ENCODE measurements at places on chromosomes 7 and 10.
A peak's percentile ranks its signal among the peaks of the same experiment; 100 is the strongest.

DNA sequence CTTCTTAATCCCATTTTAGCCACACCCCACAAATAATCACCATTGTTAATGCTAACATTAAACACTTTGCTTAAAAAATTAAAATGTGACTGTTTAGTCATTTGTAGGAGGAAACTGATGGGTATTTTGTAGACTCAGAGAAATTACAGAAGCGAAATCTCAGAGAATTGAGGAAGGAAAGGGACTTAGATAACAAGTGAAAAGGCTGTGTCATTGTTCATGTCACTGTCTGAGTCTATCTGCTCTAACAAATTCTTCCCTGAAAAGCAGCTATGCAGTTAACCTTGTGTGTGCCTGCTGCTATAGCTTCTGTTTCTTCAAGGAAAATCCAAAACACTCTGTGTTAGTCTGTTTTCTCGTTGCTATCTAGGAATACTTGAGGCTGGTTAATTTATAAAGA is 40.9 kb upstream of the PLXDC2 start:
- DNase-seq, result no peak

GRCh38 chr7:149500910-149501309 is 3.3 kb upstream of the ZNF746 start:
- DNase-seq, result no peak

DNA sequence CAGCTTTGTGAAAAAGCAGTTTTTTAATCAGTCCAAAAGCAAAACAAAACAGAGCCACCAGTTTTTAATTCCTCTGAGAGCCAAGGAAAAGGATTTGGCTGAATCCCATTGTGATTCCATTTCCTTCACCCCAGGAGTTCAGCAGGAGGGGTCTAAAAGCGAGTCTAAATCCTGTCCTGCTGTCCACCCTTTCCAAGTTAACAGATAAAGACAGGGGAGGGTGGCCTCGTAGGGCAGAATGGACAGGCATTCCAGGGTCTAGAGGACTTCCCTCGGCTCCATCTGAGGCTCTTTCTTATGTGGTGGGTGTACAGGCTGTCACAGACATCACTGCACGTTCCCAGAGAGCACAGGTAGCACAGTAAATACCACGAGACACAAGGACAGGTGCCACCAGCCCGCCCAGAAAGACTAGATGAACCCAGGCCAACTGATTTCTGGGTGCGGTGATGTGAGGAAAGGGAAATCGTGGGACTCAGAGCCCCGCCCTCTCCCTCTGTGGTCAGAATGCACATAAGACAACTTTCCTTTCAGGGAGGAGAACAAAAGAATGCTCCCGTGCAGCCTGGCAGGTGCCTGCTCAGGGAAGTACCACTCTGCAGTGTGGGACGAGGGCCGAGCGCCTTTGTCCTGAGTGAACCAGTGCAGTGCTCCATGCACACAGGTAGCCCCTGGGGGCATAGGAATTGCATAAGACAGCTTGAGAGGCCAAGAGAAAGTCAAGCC is 119.7 kb downstream of the ABLIM1 start:
- no peak for DNase-seq

- peak; percentile 94 for DNase-seq
Measured at GRCh38 chr10:121927841-121928527, at the start of gene ATE1. TSS of gene ATE1 (minus strand) at chr10:121928031. CDS start at chr10:121927949, 82 bp downstream.

- DNase-seq, result peak; percentile 47
Measured at GRCh38 chr10:27388761-27389399, 115.2 kb upstream of the RAB18 start.

DNA sequence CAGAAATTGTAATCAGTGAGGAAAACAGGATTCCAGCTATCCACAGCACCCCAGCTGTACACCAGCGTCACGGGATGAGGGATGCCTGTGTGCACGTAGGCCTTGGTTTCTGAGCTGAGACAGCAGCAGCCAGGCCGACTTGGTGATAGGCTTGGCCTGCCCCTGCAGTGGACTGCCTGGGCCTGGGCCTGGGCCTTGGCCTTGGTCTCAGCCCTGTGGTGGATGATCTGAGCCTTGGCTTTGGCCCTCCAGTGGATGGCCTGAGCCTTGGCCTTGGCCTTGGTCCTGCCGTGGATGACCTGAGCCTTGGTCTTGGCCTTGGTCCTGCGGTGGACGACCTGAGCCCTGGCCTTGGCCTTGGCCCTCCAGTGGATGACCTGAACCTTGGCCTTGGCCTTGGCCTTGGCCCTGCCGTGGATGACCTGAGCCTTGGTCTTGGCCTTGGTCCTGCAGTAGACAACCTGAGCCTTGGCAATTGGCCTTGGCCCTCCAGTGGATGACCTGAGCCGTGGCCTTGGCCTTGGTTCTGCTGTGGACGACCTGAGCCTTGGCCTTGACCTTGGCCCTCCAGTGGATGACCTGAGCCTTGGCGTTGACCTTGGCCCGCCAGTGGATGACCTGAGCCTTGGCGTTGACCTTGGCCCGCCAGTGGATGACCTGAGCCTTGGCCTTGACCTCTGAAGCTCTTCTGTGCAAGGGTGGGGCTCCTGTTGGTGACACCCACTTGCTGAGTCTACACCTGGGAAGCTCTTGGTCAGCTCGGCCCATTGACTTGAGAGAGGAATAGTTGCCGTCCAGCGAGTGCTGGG is 93.8 kb downstream of the CUX1 start:
- no peak for DNase-seq

DNA sequence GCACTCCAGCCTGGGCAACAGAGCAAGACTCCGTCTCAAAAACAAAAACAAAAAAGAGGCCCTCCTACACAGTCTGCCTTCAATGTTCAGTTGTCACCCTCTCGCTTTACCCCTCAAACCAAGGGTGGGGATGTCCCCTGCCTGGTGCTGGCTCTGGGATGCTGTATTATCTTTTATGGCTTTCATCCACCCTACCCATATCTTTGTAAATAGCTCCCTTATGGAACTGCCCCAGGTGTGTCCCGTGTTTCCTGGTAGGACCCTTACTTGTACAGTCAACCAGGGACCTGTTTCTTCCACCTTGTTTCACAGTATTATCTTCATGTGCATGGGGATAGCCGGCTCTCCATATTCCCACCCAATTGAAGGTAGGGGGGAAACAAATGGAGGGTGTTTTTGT is 15.7 kb upstream of the LAMB1 start:
- DNase-seq, result no peak

GRCh38 chr7:113804475-113805095 is 114.2 kb downstream of the PPP1R3A start:
- no peak for DNase-seq

DNA sequence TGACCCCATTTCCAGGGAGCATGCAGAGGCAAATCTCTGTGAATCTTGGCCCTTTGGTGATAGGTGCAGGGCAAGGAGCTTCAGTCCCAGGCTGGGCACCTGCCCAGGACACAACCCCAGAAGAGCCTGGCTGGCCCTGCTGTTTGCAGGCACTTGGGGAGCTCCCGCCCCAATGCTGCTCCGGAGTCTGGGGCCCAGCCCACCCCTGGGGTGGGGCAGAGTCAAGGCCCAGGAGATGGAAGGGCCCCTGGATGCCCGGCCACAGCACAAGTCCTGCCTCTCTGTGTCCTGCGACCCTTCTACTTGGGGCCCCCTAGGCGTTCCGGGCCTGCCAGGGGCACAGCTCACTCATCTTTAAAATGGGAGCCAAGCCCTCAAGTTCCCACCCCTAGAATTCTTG is 24.7 kb downstream of the PDGFA start:
- no peak for DNase-seq

DNA sequence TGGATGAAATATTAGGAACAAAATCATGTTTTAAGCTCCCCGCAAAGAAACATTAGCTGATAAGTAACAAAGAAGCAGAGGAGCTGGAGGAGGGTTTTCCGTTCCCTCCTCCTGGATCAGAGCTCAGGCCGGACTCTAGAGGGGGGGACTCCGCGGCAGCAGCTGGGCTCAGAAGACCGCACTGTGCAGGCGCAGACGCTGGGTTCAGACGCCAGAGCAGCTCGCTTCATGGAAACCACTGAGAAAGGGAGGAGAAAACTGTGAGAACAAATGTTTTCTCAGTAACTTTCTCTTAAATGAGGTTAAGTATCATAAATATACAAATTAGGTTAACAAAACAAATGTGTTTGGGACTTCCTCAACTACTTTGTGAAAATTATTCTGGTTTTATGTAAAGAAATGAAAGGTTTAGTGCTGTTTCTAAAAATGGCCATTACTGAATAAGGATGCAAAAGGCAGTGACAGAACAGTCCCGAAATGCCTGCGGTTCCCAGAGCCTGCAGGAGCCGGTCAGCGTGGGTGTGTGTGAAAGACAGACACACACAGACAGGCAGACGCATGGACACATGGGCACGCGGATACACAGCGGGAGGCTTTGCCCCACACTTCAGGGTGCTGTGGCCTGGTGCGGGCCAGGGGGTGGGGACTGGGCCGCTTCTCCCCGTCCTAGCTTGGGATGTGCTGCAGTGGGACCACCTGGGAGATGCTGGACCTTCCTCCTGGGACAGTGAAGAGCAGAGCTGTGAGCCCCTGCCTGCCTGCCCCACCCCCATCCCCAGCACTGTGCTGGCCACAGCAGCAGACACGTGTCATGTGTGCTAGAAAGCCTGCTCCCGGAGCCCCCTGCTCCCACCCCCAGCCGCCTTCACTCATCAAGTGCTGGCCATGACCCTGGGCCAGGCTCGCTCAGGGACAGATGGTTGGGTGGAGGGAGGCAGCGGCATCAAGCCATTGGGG is 20.3 kb upstream of the ADGRA1 start:
- DNase-seq, result no peak

DNA sequence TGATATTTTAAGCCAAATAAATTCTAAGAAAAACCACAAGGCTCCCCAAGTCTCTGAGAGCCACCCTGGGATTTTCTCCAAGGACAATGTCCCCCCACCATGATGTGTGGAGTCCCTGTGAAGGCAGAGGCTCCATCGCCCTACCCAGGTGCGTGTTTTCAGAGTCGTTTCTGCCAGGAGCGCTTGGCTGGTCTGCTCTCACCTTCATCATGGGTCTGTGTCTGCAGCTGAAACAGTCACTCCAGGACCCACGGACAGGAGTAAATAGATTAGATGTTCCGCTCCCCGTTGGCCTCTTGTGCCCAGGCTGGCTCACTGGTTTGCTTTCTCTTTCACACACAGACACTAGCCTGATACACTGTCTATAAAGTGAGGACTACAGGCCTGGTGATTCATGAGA is 217.5 kb downstream of the SFMBT2 start:
- DNase-seq, result no peak

DNA sequence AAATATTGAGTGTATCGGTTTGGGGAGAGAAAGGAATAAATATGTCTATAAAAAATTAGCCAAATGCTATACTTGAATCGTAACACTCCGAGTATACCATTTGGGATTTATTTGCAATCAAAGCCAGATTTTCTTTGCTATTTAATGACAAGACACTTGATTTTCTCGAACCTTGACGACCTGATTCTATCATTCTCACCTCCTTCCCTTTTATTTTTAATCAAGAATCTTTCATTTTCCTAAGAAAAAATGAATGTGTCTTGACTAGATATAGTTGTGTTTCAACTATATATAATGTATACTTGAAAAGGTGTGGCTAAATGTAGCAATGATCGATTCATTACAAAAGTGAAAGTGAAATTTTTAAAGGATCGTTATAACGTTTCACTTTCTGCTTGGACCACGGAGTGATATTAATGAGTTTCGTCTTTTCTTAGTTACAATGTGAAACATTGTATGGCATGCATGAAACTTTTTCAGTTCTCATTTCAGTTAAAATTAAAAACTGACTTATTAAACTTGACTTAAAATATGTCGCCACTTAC is 562 bp downstream of the NUB1 start:
- DNase-seq, result no peak

- no peak for DNase-seq
Measured at GRCh38 chr10:21514129-21514817, 11.2 kb downstream of the SKIDA1 start.

DNA sequence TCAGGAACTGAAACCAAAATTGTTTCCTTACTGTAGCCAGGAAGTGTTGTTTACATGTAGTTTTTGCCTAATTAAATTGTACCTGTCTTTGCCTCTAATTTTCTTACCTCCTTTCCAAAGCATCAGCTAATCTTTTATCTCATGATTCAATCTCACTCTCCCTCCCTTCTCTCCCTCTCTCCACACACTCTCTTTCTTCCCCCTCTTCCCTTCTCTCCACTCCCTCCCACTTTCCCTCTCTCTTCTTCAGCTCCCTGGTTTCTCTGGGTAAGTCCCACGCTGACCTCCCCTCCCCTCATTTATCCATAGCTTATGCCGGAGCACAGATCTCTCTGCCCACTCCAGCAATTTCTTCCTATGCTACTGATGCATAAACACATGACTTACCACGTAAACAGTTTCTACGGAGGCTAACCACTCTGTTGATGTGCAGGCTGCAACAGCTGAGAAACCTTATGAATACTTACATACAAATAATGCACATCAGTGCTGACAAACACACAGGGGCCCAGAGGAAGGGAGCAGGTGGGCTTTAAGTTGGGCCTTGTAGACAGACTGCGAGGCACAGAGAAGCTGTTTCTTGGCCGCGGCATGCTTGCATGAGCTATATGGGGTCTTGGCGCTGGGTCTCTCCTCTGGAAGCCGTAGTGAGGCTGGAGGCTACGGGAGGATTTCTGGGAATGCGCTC is 174.4 kb upstream of the PLXNA4 start:
- no peak for DNase-seq

DNA sequence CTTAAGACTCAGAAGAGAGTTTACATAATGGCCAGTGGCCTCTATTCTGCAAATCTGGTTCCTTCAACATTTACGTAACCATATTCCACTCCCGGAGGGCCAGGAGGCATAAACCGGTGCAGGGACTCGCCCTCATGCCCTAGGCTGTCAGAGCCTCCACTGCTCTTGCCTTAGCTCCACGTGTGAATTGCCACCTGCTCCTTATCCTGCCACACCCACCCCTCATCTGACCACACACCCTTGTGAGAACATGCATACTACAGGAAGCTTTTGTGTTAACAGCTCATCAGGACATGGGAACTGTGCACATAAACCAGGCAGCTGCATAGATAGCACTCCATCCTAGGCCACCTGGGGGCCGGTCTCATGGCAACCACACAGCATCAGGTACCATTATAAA is 146.7 kb upstream of the PFKP start:
- DNase-seq, result no peak

GRCh38 chr10:76879116-76879913 is 758.3 kb downstream of the KCNMA1 start:
- DNase-seq, result no peak

DNA sequence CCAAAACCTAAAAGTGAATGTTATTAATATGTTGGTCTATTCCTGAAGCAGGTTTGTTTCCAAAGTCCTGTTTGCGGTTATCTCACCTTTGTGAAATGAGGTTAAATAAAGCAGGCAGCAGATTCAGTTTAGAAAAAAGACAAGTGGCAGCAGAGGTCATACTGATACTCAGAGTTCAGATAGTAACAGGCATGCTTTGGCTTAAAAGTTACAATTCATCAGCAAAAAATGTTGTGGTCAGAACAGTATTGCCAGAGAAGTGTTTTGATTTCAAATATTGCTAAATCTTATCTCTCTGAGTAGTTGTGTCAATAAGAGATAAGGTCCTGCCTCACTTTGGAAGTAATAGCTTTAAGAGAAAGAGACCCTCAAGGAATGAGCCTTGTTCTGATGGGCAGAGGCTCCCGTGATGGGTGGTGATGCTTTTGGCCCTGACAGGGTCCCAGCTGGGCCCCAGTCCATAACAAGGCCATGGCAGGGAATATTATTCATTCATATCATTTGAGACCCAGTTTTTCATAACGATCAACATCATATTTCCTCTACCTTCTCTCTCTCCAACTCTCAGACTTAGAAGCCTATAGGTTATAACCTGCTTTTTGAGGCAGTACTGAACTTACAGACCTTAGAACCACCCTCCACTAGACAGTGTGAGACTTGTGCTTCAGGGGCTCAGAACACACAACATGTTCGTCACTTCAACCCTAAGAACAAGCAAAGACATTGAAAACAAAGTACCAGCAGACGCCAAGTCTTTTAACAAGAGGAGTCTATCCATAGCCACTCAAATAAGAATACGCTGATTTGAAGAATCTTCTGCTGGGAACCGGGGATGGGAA is 58.5 kb upstream of the AHR start:
- DNase-seq, result peak; percentile 32
